Left cardiac atrium (tissue), 4 donors: ENCODE measurements at places on chromosomes 4 and X. TPM values are rescaled to one million over a fixed set of nuclear protein-coding genes. Genes with fewer than 3 reads are reported as not detected.

NSG1 gene
- total RNA-seq: 10.1 TPM

ASB12 gene
- total RNA-seq: 0.63 TPM

MMRN1 gene
- 8.0 TPM for total RNA-seq

USP51 gene
- 3.5 TPM for total RNA-seq

PUDP gene
- 21.2 TPM for total RNA-seq

DCAF12L1 gene
- total RNA-seq: not detected

BST1 gene
- 8.7 TPM for total RNA-seq

DNA sequence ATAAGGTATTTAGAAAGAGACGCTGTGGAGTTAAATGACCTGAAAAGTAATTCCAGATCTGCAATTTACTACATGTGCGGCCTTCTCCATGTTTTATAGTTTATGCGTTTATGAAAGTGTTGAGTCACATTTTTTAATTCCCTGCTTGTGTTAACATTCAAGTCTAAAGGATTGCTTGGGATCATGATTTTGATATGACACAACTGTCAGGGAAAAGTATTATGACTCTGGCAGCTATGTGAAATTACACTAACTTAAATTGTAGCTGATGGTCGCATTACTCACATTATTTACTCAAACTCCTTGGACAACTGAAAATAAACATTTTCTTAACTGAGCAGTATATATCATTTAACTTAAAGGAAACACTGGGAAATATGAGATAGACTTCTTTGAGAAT is 14.3 kb upstream of the GABRB1 start:
- no peak for DNase-seq

DNA sequence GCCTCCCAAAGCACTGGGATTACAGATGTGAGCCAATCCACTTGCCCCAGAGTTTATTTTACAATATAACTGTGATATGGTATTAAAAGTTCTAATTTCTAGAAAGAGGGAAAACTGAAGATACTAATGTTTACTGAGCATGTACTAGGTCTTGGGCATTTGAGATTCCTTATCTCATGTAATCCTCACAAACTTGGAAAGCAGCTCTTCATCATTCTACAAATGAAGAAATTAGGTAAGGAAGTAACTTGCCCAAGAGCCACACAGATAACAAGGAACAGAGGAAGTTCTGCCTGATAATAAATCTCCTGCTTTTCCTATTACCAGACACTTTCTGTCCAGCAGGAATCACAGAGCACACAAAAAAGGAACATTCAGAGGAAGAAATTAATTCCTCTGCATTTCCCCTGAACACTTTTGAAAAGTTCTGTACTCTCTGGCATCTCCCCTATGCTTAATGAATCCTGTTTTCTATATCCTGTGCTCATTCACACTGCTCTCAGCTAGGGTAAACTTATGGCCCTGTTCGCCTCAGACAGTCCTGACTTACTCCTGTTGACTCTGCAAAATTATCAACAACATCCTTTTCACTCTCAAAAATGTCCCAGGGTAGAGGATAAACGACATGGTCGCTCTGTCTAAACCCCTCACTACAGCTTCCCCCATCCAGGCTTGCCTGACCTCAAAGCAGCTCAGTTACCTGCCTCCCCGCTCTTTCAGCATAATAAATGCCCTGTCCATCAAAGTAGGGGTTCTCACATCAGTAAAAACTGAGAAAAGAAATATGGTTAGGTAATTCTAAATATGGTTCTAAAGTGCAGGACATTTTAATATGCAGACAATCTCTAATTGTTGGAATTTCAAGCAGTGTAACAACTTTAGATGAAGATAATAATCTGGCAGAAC is 13.6 kb downstream of the SH3RF1 start:
- no peak for DNase-seq

GRCh38 chr4:26525771-26526150 is 35.5 kb upstream of the CCKAR start:
- DNase-seq: no peak

DNA sequence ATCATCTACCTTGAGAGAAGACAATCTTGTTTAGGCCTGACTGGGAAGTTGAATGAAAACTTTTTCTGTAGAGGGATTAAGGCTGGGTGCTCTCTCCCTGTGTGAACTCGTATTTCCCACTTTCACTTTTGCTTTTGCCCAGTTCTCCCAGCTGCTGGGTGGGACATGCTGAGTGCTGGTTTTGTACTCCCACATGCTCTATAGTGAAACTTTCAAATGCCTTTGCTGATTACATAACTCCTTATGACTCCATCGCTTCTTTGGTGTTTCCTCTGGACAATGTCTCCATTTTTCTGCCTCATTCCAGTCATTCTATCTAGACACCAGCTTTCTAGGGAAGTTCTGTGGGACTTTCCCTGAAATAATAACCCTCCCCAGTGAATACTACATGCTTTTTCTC is 100.5 kb downstream of the CLNK start:
- no peak for DNase-seq

DNA sequence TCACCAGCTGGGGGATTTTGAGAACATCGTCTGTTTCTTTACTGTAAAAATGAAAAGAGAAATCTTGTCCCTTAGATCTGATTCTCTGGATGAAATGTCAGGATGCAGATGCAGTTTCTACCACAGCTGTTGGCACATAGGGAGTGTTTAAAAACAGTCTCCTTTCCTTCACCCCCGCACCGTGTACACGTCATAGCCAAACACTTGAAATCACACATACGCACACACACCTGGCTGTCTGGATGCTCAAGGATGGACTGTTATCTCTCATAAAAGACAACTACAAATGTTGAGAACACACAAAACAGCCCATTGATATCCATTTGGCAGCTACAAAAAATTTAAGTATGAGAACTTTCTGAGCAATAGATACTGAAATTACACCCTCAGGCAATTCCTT is 275.8 kb upstream of the CLNK start:
- no peak for DNase-seq

DNA sequence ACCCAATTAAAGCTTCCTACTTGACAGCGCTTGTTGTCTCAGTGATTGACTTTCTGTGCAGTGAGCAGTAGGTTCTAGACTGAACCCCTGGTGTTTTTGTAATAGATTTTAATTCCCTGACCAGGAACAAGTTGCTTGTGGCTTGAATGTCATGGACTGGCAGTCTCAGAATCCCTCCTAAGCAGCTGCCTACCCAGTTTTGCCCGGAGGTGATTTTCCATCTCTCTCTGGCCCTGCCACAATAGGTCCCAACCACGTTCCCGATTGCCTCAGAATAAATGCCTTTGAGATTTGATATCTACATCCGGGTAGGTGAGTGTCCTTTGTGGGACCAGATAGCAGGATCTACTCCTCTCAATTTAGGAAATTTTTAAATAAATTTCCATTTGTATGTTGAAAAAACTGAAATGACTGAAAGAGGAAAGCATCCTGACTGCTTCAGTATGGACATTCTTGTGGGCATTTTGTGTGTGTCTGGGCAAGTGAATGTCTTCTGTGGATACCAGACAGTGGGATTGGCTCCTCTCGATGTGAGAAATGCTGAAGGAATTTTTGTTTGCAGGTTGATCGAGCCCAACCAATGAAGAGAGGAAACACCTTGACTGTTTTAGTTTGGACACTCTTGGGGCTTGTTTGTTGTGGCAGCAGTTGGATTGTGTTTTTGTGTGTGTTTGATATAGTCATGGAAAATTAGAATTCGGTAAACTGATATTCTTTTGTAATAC is 1607.4 kb downstream of the C4orf33 start:
- no peak for DNase-seq

DNA sequence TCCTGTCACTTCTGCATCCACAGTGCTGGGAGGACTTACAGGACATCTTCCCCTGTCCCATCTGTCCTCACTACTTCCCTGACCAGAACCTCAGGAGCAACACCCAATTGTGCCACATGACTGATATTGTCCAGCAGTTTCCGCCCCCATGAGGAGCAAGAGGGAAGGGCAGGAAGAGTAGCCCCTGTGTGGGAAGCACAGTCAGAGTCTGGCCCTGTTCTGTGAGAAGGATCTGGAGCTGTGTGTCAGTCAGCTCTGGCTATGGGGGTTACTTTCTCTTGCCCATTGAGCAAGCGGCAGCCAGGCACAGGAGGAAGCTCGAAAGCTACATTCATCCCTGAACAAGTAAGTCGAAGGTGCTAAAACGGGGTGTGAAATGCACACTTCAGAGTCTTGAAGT is 14.8 kb upstream of the TRIM60 start:
- no peak for DNase-seq
